ENCODE measurements at places on chromosomes 13 and 19.

- DNase-seq: no peak
Observed at GRCh38 chr19:45742969-45743368, 9.7 kb downstream of the MEIOSIN start.

DNA sequence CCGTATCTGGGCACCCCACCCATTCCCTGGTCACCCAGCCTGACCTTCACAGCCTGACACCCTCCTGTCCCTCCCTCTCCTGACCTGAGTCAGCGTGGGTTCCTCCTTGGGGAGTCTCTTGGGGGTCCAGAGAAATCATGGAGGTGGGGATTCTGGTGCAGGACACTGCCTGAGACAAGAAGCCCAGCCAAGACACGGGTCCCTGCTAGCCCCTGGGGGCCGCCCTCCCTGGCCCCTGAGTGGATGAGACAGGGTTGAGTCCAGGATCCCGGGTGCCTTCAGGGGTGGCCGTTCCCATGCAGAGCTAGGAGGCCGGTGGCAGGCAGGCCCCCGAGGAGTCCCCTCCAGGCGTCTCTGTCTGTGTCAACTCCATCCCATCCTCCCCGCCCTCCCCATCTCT, 1.6 kb downstream of the MAP2K7 start:
- DNase-seq: no peak

GRCh38 chr13:40340368-40341095, 325.9 kb downstream of the FOXO1 start:
- DNase-seq: no peak

GRCh38 chr13:71912524-71912923, 45.5 kb upstream of the DACH1 start:
- no peak for DNase-seq

DNA sequence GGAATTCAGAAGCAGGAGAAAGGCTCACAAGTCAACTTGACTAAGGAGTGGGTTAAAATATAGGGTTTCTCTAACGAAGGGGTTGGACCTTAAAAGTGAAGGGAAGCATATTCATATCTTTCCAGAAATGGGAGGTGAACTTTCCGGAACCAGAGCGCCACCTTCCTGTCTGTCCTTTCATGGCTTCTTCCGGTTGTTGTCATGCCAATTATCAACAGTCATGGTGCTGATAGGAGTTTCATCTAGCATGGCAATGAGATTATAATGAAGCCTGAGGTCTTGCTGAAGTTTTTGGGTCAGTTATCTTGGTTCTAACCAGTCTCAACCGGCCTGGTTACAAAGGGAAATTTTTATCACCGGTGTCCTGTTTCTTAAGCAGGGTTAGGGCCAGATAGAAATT, 162.9 kb upstream of the NBEA start:
- no peak for DNase-seq

DNA sequence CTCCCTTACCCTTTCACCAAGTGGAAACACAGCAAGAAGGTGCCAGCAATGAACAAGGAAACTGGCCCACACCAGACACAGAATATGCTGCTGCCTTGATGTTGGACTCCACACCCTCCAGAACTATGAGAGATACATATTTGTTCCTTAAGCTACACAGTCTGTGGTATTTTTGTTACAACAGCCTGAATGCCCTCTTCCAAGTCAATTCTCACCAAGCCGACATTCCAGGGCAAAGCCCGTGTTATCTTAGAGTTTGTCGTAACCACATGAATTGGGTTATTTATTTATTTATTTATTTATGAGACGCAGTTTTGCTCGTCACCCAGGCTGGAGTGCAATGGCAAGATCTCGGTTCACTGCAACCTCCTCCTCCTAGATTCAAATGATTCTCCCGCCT, 14.9 kb downstream of the FGF21 start:
- DNase-seq: no peak

- DNase-seq: no peak
Observed at GRCh38 chr13:25180775-25181537, 8.9 kb upstream of the AMER2 start.

DNA sequence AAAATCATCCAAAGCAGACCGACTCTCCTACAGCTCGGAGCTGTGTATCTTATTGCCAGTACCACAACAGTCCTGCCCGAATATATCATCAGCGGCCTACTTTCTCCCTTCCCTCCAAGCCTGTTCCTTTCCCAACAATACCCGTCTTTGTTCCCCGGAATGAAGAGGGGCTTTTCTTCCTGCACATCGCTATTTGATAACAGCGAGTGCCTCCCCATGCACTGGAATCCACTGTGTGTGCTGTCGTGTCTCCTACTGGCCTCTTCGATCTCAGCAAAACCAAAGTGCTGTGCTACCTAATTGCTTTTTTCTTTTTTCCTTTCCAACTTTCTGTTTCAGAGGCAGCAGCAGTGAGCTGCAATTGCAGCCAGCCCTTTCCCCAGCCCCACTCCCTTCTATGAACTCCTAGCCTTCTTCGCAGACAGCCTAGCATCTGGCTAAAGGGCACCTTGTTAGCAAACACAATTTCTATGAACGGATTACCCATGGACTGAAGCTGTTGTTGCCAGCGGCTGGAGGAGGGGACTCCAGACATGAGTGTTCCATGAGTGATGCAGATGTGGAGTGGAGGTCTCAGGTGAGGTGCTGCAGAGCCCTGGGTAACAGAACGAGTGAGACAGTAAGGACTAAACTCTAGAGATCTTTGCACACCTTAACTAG, 43.4 kb downstream of the EFNB2 start:
- no peak for DNase-seq

DNA sequence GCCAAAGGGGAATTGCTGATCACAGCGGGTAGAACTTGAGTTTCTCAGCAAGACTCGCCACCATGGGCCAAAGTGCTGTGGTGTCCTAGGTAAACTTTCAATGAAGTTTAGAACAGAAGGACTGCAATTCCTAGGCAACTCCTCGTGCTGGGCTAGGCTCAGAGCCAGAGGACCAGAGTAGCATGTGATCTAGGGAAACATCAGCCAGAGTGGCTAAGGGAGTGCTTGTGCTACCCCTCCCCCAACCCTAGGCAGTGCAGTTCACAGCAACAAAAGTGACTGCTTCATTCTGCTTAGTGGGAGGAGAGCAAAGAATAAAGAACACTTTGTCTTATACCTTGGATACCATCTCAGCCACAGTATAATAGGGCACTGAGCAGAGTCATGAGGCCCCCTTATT, 1658.6 kb upstream of the MIR17HG start:
- DNase-seq: no peak

- DNase-seq: no peak
Observed at GRCh38 chr13:112851107-112852038, 117.6 kb upstream of the MCF2L start.

GRCh38 chr13:93951108-93951507, 528.4 kb downstream of the DCT start:
- no peak for DNase-seq

DNA sequence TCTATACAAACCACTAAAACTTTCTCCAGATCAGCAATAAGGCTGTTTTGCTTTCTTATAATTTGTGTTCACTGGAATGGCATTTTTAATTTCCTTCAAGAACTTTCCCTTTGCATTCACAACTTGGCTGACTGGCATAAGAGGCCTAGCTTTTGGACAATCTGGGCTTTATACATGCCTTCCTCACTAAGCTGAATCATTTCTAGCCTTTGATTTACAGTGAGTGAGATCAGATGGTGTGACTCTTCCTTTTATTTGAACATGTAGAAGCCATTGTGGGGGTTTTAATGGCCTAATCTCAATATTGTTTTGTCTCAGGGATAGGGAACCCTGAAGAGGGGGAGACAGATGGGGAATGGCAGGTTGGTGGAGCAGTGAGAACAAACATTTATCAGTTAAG, 82.7 kb downstream of the FOXO1 start:
- DNase-seq: no peak

GRCh38 chr13:112892426-112893206, 76.4 kb upstream of the MCF2L start:
- DNase-seq: peak; percentile 35

- DNase-seq: no peak
Observed at GRCh38 chr13:46373623-46374022, 13.4 kb downstream of the RUBCNL start.

DNA sequence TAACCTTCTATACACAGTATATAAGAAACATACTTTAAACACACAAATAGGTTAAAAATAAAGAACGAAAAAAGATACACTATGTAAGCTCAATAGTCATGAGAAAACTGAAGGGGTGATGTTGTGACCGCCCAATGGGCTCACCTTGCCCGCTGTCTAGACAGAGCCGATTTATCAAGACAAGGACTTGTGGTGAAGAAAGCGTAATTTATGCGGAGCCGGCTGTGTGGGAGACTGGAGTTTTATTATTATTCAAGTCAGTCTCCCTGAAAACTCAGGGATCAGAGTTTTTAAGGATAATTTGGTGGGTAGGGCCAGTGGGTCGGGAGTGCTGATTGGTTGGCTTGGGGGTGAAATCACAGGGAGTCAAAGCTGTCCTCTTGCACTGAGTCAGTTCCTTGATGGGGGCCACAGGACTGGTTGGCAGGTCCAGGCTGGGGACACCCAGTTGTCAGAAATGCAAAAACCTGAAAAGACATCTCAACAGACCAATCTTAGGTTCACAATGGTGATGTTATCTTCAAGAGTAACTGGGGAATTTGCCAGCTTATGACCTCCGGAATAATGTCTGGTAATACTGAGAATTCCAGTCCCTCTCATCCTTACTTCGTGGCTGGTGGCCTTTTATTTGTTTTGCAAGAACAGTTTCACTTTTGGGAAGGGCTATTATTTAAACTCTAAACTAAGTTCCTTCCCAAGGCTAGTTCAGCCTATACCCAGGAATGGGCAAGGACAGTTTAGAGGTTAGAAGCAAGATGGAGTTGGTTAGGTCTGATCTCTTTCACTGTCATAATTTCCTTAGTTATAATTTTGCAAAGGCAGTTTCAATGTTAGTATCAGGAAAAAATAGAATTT, 96.6 kb downstream of the UBL3 start:
- no peak for DNase-seq

DNA sequence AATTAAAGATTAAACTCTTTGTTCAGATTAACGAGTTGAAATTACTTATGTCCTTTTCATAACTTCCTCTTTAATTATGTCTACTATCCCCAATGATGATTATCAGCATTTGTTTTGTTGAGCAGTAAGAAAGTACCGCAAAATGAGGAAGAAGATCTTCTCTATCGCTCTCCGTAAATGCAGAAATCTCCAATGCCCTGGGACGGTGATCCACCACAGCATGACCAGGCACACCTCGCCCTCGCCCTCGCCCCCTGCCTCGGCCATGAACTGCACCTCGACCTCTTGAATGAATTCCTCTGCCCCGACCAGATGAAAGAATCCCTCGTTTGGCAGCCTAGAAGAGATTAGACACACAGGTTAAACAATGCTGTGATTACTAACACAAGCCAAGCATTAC, 69.1 kb downstream of the RBM26 start:
- no peak for DNase-seq

GRCh38 chr13:52780611-52781010, 41.0 kb upstream of the CNMD start:
- DNase-seq: no peak

DNA sequence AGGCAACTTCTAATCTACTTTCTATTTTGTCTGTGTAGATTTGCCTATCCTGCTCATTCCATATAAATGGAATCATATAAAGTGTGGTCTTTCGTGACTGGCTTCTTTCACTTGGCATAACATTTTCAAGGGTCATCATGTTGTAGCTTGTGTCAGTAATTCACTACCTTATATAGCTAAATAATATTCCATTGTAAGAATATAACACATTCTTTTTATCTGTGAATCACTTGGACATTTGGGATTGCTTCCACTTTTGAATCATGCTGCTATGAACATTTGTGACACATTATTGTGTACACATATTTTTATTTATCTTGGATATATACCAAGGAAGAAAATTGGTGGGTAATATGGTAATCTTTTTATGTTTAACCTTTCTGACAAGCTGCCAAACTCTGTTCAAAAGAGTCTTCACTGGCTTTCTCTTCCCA, 89.0 kb upstream of the CSNK1A1L start:
- no peak for DNase-seq

- no peak for DNase-seq
Observed at GRCh38 chr13:62839338-62839737, 1423.7 kb upstream of the PCDH20 start.

- DNase-seq: no peak
Observed at GRCh38 chr13:35983206-35983605, 148.0 kb downstream of the DCLK1 start.

DNA sequence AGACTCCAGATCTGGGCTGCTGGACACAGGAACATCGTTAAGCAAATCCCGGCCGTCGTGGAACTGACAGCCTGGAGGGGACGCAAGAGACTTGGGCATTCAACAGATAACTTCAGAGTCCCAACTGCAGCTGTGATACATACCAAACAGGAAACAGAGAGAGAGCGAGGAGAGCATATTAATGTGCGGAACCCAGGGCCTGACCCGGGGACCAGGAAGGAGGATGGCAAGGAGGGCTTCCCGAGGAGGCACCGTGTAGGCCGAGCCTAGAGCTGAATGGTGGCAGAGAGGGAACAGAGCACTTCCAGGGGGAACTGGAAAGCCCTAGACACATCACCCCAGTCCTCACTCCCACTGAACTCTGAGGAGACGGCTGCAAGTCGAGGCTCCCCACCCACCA, 68.1 kb downstream of the SIPA1L3 start:
- DNase-seq: no peak

DNA sequence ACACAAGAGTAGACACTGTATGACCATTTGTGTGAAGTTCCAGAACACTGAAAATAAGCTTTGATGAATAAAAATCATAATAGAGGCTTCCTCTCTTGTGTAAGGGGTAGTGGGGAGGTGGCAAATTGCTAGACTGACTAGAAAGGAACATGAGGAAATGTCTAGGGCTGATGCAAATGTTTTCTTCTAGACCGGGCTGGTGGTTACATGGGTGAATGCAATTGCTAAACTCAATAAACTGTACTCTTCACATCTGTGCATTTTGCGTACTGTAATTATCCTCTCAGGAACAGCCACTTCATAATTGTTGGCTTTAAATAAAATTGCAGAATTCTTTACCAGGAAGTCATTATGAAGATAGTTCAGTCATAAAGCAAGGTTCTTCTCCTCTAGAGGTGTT, 5.2 kb upstream of the KBTBD7 start:
- no peak for DNase-seq

DNA sequence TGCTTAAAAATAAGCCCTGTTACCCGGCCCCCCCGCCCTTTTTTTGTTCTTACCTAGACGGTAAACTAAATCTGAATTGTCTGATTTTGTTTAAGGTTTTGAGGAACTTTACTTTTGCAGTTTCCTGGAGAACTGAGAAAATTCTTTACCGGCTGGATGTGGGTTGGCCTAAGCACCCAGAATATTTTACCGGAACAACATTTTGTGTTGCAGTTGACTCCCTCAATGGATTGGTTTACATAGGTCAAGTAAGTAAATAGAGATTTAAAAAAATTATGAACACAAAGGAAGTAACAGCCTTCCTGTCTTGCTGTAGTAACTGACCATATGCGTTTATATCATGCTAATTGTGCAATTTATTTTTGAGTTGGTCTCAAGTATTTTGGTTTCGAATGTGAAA, 785 bp downstream of the NHLRC3 start:
- DNase-seq: no peak

- DNase-seq: peak; percentile 44
Observed at GRCh38 chr13:27374650-27375049, 49.8 kb upstream of the GTF3A start.

- peak; percentile 48 for DNase-seq
Observed at GRCh38 chr19:46661735-46662592, 982 bp upstream of the DACT3 start.

GRCh38 chr19:33553530-33554310, 32.1 kb upstream of the PEPD start:
- no peak for DNase-seq

- no peak for DNase-seq
Observed at GRCh38 chr13:113433391-113433916, 19.8 kb downstream of the ADPRHL1 start.
